ENCODE measurements at places on chromosomes 2 and 18.

- no peak for DNase-seq
Observed at GRCh38 chr2:18741895-18742732, 152.7 kb upstream of the NT5C1B start.

DNA sequence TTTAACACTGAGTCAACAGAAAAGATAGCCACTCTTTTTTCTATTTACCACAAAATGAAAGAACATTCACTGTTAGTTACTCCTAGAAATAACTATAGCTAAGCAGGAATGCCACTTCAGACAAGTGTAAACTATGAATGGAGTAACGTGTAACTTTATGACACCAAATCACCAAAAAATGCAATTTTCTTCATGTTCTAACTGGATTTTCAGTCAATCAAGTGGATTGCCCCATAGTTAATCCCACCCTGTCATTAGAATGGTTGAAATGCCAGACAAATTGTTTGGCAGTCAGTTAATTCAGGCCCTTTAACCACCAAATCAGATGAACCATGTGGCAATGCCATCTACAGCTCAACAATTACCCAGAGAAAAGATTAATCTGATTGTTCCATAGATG, 9.9 kb downstream of the EPHA4 start:
- DNase-seq, result no peak

DNA sequence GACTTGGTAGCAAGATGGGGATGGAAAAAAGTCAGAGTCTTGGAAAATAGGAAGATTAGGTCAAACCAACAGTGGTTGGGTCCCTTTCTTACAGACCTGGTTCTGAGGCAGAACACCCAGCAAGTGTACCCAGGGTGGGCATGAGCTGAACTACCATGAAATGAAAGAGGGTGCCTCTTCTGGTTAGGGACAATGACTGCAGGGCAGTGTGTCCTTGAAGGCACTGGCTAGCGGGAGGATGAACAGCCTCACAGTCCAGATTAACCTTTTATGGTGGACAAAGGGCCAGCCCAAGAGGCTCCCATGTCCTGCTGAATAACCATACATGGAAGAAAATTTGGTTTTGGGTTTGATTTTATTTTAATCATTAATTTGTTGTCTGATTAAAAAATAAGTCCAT, 61.8 kb upstream of the CCDC85A start:
- no peak for DNase-seq

GRCh38 chr2:88690591-88691338, 708 bp upstream of the RPIA start:
- no peak for DNase-seq
